IMR-90 (cell line): ENCODE measurements at places on chromosomes 2 and 18. TPM values are rescaled to one million over a fixed set of nuclear protein-coding genes. Genes with fewer than 3 reads are reported as not detected.

Gene OR6B2
- total RNA-seq: not detected in 2 replicates

Gene SIX3
- total RNA-seq: not detected in 2 replicates

Gene LRRTM1
- not detected in 2 replicates for total RNA-seq

Gene KLHL14
- total RNA-seq: not detected in 2 replicates

Gene GPR75
- 1.4 and 1.7 TPM in 2 replicates for total RNA-seq

Gene B3GNT7
- total RNA-seq: under 0.01 TPM in 2 replicates

Gene ACADL
- total RNA-seq: not detected in 2 replicates

Gene IL1F10
- not detected in 2 replicates for total RNA-seq

Gene COL4A4
- 0.28 TPM in 1 of 2 replicates, not detected in the other for total RNA-seq

GRCh38 chr2:33363325-33364298 is 112.8 kb upstream of the RASGRP3 start:
- peak overlapping the region; percentile 26 for H3K27ac ChIP-seq
- no peak overlapping the region for H3K4me3 ChIP-seq
- DNase-seq: peak; percentile 83
- H3K27me3 ChIP-seq: no peaks in the 10 kb centered on the region
- H3K36me3 ChIP-seq: peaks cover 38% of the 10 kb centered on the region

- no peak overlapping the region for H3K4me3 ChIP-seq
- peak; percentile 85 for DNase-seq
- H3K27me3 ChIP-seq: peaks cover 17% of the 10 kb centered on the region
- H3K36me3 ChIP-seq: no peaks in the 10 kb centered on the region
- H3K27ac ChIP-seq: no peak overlapping the region
Measured at GRCh38 chr2:45119855-45120254, 110.6 kb upstream of the SIX2 start.

- H3K27me3 ChIP-seq: no peaks in the 10 kb centered on the region
- DNase-seq: no peak
- H3K4me3 ChIP-seq: peak overlapping the region; percentile 56
- H3K4me1 ChIP-seq: peaks cover 8% of the 10 kb centered on the region
Measured at GRCh38 chr18:74147491-74147778, 199 bp downstream of the FBXO15 start.

GRCh38 chr18:34224423-34225217 is at the start of gene NOL4:
Gene NOL4 (minus strand): TSS chr18:34224913. CDS start chr18:34223253, 1,660 bp downstream.
- 0 out of 2 replicates have a peak, but pooled peaks cover 1% of the 10 kb centered on the region for H3K4me1 ChIP-seq
- peak within 1 kb of the TSS; percentile 43 for H3K4me3 ChIP-seq
- H3K27ac ChIP-seq: no peak within 1 kb of the TSS

GRCh38 chr18:28163201-28163775 is 13.6 kb downstream of the CDH2 start:
- no peaks in the 10 kb centered on the region for H3K27me3 ChIP-seq
- H3K36me3 ChIP-seq: no peaks in the 10 kb centered on the region
- H3K4me3 ChIP-seq: no peak overlapping the region
- DNase-seq: peak; percentile 84
- peaks cover 6% of the 10 kb centered on the region for H3K4me1 ChIP-seq
- no peak overlapping the region for H3K27ac ChIP-seq

GRCh38 chr2:224796695-224797305 is 80.6 kb upstream of the CCDC195 start:
- DNase-seq: no peak
- H3K4me3 ChIP-seq: no peak overlapping the region
- H3K4me1 ChIP-seq: no peaks in the 10 kb centered on the region
- H3K27me3 ChIP-seq: no peaks in the 10 kb centered on the region
- no peak overlapping the region for H3K27ac ChIP-seq

DNA sequence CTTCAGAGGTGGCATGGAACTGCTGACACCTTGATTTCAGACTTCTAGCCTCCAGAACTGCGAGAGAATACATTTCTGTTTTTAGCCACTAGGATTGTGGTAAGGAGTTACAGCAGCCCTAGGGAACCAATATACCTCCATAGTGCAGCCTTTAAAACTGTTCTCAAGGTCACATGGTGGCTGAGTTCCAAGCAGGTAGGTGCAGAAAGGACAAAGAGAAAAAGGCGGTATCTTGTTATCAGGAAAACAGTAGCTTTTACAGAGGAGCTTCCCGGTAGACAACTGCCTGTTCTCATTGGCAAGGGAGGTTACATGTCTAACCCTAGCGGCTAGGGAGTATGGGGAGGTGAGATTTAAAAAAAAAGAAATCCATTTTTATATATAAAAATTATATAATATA is 96.2 kb upstream of the BCL2L11 start:
- no peaks in the 10 kb centered on the region for H3K4me1 ChIP-seq
- no peak overlapping the region for H3K4me3 ChIP-seq
- peaks cover 31% of the 10 kb centered on the region for H3K27me3 ChIP-seq
- no peak for DNase-seq

DNA sequence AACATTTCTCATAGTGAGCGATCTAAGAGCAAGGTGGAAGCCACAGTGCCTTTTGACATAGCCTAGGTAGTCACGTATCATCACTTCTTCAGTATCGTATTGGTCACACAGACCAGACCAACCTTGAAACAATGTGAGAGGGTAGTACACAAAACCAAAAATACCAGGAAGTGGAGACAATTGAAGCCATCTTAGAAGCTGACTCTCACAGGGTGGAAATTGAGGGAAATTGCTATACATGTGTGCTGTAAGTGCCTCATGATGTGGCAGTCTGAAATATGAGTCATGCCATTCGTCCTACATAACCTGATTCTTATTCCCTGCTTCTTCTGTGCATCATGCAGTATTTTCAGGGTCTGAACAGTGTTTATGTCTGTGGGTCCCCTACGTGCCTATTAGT is 62.3 kb upstream of the STON1 start:
- no peaks in the 10 kb centered on the region for H3K27me3 ChIP-seq
- H3K27ac ChIP-seq: no peak overlapping the region
- H3K4me3 ChIP-seq: no peak overlapping the region
- DNase-seq: peak; percentile 31

GRCh38 chr2:86791573-86791972 is 860 bp upstream of the CD8A start:
- no peak overlapping the region for H3K27ac ChIP-seq
- H3K36me3 ChIP-seq: no peaks in the 10 kb centered on the region
- peaks cover 76% of the 10 kb centered on the region for H3K27me3 ChIP-seq
- DNase-seq: no peak

DNA sequence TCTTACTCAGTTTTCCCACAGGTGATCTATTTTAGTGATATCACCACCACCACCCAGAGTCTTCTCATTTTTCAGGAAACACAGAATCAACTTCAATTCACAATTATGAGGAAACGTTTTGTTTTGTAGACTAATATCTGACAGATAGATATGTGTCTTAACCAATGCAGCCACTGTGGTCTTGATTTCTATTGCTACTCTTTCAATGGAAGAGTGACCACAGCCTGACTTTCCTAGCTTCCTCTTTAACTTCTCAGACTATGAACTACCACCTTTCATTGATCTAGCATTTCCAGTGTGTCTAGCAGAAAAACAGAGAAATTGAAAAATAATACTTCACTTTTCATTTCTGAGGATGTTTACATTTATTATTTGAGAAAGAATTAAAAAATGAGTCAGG is 20.5 kb downstream of the ADAM17 start:
- H3K4me3 ChIP-seq: no peak overlapping the region
- H3K4me1 ChIP-seq: peaks cover 2% of the 10 kb centered on the region; the same call in 1 of the 2 replicates
- no peaks in the 10 kb centered on the region for H3K27me3 ChIP-seq
- H3K27ac ChIP-seq: no peak overlapping the region
- no peak for DNase-seq

DNA sequence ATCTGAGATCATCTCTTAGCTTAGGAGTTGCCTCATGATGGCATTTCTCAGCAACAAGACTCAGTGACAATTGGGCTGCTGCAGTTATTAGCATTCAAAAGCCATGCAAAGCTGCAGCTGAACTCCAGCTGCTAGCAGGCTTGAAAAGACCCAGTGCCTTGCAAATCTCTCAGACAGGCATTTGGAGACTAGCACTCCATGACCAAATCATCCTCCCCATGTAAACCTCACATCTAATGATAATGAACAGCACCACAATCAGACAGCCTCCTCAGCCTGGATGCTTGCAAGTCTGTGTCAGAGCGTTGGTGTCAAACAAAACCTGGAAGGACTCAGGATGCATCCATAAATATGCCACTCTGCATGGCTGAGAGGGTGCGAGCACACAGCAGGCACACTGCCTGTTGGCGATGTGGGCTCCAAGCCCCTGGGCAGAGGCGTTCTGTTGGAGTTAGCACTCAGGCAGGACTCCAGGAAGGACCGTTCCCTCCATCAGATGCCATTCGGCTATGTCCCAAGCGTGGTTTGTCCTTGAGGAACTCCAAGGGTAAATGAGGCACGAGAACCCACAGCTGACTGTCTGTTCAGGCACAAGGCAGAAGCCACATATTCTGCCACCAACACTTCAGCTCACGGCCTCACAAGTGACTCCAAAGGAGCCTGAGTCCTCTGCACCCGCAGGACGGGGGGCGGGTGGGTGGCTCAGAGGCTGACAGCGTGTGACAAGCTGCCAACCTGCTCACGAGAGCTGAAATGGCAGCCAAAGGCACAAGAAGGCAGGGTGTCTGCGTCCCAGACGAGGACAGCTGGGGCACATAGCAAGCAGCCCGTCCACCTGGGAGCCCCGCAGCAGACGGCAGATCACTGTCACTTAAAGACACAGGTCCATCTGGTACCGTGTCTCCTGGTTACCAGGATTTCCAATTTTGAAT is 183.8 kb downstream of the MYT1L start:
- DNase-seq: no peak
- H3K27me3 ChIP-seq: no peaks in the 10 kb centered on the region
- H3K4me3 ChIP-seq: no peak overlapping the region
